ENCODE measurements at places on chromosomes 16 and 17.

- no peak for DNase-seq
These were observed 40.6 kb upstream of the ARL6IP1 start for GRCh38 chr16:18841833-18842525.

DNA sequence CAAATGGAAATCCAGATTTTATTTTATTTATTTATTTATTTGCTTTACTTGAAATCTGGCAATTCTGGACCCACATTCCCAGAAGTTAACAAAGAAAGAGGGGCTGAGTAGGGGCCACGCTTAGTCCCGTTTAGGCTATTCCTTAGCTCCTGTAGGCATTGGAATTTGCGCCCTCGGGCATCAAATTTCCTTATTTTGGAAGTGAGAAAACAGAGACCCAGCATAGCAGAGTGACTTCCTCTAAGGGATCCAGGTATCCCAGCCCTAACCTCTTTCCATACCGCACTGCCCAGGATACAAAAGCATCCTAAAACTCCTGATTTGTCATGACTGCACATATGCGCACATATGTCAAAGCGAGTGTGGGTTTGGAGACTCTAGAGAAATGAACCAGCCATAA lies 19.0 kb upstream of the SMG1 start:
- DNase-seq: no peak

DNA sequence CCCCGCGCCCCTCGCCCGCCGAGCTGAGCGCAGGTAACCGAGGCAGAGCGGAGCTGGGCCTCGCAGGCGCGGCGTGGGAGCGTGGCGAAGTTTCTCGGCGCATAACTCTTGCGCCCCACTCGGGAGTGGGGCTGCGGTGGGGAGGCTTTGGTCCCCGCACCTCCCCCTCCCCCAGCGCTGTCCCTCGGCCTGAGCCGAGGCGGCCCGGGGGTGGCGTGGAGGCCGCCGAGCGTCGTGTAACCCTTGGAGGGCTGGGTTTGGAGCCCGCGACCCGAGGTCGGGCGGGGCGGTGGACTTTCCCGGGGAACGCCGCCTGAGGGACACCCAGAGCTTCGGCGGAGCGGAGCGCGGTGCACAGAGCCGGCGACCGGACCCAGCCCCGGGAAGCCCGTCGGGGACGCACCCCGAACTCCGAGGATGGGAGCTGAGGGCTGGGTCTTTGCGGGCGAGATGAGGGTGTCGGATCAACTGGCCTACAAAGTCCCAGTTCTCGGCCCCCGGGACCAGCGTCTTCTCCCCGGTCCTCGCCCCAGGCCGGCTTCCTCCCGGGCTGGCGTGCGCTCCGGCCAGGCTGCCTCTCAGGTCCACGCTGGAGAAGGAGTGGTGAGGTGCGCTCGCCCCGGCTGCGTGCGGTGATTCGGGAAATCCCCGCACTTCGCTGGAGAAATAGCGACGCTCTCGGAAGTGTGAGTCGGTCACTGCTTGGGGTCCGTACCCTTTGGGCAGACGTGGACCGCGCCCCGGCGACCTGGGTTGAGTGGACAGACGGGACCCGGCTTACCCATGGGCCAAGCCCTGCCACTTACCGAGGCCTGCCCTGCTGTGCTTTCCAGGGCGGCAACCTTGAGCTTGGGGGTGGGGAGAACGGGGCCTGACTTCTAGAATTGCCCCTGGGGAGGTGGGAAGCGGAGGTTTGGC lies 168.4 kb downstream of the RAB11FIP4 start:
- no peak for DNase-seq

- DNase-seq: no peak
These were observed 31.0 kb downstream of the OMG start for GRCh38 chr17:31266042-31266441.

DNA sequence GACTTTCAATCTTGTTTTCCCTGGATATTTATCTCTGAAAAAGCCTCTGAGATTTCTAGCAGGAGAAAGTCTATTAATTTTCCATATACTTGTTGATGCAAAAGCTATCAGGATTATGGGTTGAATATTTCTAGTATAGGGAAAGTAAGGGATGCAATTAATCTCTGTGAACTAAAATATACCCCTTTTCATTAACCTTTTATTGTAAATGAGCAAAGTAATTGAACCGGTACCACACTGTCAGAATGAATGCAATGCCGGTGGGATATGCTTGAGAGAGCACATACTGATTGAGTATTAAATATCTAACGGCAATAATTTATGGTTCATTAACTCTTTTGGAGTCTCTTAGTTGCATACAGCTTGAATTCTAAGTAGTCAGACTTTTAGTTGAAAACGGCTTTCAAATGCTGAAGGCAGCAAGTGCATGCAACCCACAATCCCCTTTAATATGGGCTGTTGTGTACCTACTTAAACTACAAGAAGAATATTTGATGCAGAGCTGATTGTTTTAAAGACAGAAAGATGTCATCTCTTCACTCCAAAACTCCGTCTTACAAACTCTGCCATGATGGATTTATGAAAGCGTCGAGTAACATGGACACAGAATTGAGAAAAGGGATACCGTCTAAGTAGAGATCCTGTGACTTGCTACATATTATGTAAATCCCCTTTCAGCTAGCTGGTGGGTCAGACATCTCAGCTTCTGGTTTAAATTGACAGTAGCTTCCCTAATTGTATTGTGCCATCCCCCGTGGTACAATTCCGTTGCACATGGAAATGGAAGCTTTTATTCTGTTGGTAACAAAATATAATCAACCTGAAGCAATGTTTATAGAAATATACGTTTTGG lies 141.3 kb upstream of the CDH8 start:
- no peak for DNase-seq

- no peak for DNase-seq
These were observed 16.8 kb upstream of the TVP23A start for GRCh38 chr16:10835281-10835931.

DNA sequence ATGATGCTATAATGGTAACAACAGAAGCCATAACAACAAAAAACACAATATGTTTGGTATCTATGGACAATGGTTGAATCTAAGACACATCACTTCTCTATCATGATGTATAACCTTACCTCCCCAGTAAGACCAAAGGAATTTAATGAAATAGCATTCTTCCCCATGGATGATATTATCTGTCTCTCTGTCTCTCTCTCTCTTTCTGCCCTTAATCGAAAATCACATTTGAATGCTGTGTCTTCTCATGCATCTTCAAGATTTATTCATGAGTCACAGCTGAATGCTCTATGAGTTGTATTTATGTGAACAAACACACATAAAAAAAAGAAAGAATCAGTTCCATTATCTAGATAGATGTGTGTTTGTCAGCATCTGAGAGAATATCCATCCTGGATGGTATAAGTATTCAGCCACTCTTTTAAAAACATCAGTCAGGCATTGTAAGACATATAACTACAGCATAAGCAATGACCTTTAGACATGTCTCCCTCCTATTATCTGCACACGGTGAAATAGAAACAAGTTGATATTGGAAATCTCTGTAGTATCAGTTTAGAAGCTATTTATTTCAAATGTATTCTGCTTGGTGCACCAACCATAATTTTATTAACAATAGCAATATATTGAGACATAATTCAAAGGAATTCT lies 433.3 kb downstream of the TOX3 start:
- no peak for DNase-seq

GRCh38 chr17:28744104-28744971 lies 527 bp downstream of the TRAF4 start:
- peak; percentile 54 for DNase-seq

- no peak for DNase-seq
These were observed 1.4 kb downstream of the XYLT2 start for GRCh38 chr17:50347117-50347893.

DNA sequence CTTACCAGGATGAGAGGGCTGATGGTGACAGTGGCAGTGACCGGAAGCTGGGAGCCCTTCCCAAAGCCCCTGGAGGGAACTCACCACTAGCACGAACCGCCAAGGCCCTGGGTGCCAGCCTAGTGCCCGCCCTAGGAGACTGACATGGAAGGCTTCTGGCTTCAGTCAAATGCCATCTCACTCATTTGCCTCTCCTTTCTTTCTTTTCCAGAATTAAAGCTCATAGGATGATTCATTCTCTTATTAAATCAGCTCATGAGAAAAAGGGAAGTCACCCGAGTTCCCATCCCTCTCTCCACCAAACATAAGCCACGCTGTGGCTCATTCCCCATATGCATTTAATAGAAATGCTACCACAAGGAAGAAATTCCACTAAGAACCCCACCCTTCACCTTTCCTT lies 12.1 kb downstream of the CUEDC1 start:
- no peak for DNase-seq

GRCh38 chr17:62701706-62702085 lies 74.2 kb downstream of the MRC2 start:
- DNase-seq: no peak

- no peak for DNase-seq
These were observed 191.5 kb downstream of the SEC14L1 start for GRCh38 chr17:77332034-77332971.

DNA sequence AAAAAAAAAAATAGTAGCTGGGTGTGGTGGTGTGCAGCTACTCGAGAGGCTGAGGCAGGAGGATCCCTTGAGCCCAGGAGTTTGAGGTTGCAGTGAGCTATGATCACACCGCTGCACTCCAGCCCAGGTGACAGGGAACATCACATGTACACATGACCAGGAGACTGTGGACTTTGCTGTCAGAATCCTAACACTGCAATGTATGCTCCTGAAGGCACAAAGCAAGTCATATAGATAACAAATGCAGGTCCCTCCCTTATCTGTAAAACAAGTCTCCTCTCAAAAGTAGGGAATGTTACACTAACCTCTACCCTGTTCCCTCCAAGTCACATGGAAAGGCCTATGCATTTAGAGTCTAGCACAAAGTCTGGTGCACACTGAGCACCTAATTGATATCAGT lies 48.5 kb downstream of the ARHGAP17 start:
- DNase-seq: no peak

DNA sequence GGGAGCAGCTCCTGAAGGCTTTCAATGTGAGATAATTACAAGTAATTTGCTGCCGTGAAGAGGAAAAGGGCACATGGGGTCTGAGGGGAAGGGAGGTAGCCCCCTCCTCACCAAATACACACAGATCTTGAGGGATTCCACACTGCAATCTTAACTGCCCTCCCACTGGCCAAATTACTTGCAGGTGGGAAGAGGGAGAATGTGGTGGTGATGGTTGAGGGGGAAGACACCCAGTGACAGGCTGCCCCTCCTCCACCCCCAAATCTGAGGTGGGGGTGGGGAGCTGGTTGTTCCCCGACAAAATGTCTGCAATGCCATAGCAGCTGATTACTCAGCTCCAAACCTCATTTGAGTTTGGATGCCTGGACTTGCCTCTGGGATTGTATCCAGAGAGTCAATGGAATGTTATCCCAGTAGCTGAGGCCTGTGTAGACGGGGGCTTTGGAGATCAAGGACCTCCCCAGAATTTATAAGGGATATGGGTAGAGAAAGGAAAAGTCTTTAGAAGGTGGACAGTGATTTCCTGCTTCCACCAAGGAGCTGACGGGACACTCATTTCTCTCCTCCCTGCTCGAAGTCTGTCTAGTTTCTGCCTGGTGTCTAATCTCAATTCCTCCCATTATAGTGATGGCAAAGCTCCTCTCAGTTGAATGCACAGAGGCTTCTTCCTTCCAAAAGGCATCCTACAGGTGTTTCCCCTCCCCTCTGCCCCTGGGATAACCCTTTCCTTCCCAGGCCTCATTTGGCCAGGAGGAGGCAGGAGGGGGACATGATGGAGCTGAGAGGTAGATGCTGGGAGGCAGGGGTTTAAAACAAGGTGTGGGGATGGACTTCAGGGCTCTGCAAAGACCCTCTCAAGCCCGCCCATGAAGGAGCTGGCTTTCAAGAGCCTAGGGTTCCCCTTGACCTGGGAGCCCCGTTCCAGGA lies 8.7 kb downstream of the DLX4 start:
- no peak for DNase-seq

DNA sequence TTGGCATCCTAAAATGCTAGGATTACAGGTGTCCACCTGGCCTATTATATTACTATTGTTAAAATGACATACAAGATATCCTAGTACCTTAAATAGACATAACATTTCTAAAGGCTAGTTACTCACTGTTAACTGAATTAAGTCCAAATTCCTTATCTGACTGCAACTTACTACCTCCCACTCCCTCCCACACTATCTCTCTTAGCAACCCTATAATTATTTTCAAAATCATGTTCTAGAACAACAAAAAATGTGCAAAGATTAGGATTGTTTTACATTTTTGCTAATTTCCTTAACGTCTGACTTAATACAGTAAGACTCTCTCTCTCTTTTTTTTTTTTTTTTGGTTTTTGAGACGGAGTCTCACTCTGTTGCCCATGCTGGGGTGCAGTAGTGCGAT lies 2.2 kb upstream of the ATF7IP2 start:
- no peak for DNase-seq

DNA sequence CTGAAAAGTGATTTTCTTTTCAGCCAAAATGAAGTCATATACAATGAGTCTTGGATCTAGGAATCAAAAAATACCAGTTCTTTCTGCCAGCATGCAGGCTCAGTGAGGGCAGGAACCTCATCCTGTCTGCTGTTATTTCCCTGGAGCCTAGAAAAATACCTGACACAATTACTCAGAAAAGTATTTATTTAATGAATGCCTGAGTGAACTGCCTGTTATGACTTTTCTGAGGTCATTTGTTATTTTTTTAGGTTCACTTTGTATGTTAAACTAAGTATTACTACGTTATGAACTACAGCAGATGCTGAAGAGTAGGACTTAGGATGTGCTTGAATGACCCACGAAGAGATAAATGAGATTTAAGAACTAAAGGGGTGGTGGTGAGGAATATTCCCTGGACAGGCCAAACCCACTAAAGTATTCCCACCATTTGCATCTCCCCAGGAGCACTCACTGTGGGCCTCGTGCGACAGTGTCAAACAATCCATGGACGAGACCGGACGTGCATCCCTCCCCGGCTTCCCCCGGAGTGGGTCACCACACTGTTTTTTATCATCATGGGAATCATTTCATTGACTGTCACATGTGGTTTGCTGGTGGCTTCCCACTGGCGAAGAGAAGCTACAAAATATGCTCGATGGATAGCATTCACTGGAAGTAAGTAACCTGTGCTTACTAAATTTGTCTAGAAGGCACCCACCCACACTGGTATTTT lies 17.1 kb upstream of the VWA3A start:
- no peak for DNase-seq

DNA sequence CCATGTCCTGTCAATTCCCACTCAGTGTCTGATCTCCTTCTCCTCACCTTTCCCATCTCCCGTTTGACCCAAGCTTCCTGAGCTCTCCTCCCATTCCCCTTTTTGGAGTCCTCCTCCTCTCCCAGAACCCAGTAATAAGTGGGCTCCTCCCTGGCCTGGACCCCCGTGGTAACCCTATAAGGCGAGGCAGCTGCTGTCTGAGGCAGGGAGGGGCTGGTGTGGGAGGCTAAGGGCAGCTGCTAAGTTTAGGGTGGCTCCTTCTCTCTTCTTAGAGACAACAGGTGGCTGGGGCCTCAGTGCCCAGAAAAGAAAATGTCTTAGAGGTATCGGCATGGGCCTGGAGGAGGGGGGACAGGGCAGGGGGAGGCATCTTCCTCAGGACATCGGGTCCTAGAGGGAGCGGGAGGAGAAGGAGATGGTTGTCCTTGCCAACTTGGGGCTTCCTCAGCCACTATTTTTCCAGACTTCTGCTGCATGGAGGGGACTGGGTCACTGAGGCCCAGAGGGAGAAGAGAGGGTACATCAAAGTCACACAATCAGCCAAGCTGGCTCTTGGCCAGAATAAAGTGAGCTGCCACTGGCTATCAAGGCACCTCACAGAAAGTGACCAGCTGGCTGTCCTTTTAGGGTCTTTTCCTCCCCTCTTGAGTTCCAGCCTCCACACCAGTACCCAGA lies 1.9 kb upstream of the TBC1D10B start:
- DNase-seq: no peak

- no peak for DNase-seq
These were observed 155.0 kb upstream of the CACNG5 start for GRCh38 chr17:66679631-66680517.
